Activated CD8-positive, alpha-beta memory T cell treated with anti-CD3 and anti-CD28 coated beads for 48 hours (primary cell): ENCODE measurements at places on chromosomes 3 and 15.

DNA sequence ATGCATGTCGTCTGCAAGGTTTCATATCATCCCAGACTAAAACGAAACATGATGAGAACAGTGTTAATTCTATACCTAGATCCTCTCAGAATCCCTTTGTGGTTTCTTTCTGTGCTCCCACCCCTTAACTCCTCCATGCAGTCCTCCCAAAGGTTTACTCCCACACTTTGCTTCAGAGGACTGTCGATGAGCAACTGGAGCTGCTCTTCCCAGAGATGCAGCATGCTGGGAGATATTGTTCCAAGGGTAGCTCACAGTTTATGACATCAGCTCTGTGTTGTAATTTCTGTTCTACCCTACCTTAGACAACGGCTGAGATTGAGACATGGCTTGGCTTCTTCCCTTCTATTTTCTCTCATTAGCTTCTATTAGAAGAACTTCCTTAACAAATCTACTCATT lies 313.0 kb upstream of the COL8A1 start:
- DNase-seq, result no peak

DNA sequence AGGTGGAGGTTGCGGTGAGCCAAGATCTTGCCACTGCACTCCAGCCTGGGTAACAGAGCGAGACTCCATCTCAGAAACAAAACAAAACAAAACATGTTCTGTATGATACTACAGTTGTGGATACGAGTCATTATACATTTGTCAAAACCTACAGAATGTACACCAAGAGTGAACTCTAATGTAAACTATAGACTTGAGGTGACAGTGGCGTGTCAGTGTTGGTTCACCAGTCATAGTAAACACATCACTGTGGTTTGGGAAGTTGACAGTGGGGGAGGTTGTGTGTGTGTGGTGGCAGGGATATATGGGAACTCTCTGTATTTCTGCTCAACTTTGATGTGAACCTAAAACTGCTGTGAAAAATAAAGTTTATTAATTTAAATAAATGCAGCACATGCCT lies 33.0 kb upstream of the GNB5 start:
- no peak for DNase-seq

- no peak for DNase-seq
Observed at GRCh38 chr3:31589228-31589627, 56.5 kb downstream of the STT3B start.

GRCh38 chr3:123365450-123366143 lies 83.3 kb downstream of the ADCY5 start:
- no peak for DNase-seq

DNA sequence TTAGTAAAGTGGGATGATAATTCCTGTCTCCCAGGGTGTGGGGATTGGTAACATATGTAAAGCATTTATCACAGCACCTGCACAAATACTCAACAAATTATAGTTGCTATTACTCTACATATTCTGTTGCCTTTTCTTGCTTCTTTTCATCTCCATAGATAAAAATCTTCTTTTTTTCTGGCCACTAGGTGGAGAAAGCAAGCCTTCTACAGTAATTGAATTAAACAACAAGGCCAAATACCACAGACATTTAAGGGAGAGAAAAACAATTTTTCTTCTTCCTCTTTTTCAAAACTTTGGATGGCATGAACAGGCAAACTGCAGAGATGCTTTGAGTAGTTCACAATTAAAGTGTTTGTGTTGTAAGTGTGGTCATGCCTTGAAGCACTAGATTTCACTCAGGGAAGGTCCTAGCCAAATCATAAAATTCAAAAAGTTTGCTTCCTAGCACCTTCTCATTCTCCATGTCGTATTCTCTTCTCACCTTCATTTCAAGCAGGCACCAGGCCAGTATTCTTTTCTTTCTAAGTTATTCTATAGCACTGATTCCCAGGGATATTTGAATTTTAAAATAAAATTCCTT lies 493.4 kb upstream of the TGFBR2 start:
- no peak for DNase-seq

- no peak for DNase-seq
Observed at GRCh38 chr15:72845981-72846383, 62.4 kb upstream of the ADPGK start.

- no peak for DNase-seq
Observed at GRCh38 chr3:105608623-105609022, 241.9 kb downstream of the ALCAM start.

GRCh38 chr3:31565288-31565687 lies 32.6 kb downstream of the STT3B start:
- DNase-seq, result no peak

DNA sequence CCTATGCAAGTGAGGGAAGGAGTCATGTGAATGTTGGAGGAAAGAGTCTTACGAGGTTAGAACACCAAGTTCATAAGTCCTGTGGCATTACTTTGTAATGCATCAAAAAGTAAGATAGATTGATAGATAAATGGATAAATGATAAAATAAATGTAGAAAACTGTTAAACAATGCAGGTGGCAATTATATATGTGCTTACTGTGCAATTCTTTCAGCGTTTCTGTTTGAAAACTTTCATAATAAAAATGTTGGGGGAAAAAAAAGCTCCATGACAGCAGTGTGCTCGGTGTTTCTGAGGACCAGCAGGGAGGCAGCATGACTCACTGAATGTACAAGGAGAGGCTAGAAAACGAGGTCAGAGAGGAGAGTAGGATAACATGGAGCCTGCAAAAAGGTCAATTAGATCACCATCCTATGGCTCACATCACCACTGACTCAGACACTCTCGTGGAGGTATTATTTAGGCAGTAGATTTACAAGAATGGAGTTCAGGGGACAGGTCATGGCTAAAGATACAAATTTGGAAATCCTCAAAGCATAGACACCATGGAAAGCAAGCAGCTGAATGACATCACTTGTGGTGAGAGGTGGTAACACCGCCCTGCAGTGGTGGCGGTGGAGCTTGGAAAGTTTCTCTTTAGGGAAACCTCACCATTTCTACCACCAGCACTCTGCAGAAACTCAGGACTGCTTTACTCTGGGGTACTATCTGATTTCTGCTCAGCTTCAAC lies 219.8 kb downstream of the CTNNB1 start:
- no peak for DNase-seq

DNA sequence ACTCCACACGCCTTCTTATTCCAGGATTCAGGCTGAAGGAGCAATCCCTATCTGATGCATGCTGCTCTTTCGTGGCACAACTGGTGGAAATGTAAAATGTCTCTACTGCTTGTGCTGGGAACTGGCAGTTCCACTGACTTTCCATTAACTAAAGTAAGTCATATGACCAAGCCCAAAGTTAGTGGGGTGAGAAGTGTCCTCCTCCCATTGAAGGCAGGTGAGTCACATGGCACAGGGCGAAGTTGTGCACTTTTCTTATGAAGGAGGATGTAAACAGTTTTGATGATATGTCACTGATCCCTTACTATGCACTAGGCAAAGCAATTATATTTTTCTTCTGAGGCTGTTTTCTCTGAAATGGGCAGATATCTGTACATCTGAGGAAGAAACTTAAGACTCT lies 51.6 kb downstream of the SLC7A14 start:
- no peak for DNase-seq

DNA sequence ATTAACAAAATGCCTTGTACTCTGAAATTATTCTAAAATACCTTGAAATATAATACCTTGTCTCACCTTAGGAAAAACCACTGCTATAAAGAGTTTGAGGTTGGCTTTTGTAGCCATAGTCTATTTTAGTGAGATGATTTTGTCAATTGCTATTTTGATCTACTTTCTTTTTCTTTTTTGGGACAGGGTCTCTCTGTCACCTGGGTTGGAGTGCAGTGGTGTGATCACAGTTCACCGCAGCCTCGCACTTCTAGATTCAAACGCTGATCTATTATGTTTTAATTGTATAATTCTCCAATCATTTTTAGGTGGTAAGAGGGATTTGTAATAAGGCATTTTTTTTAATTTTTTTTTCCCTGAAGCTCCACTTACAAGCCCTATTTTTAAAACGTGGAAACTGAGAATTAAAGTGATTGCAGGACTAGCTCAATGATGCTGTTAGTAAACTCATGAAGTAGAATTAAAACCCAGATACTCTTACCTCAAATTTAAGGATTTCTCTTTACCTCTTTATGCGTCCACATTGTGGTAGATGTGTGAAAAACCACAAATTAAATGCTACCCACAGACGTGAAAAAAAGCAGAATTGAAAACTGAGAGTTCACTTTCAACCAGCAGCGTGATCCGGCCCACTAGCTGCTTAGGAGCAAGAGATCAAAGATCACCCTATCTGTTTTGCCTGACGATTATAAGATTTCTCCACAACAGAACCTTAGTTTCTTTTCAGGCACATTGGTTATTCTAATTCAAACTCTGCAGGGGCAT lies 384.2 kb downstream of the CGGBP1 start:
- no peak for DNase-seq

GRCh38 chr3:113912552-113913236 lies 35.1 kb upstream of the ZDHHC23 start:
- DNase-seq, result no peak

- no peak for DNase-seq
Observed at GRCh38 chr15:50418041-50418583, 6.1 kb upstream of the USP8 start.

GRCh38 chr3:99128725-99129505 lies 227.4 kb upstream of the DCBLD2 start:
- no peak for DNase-seq

DNA sequence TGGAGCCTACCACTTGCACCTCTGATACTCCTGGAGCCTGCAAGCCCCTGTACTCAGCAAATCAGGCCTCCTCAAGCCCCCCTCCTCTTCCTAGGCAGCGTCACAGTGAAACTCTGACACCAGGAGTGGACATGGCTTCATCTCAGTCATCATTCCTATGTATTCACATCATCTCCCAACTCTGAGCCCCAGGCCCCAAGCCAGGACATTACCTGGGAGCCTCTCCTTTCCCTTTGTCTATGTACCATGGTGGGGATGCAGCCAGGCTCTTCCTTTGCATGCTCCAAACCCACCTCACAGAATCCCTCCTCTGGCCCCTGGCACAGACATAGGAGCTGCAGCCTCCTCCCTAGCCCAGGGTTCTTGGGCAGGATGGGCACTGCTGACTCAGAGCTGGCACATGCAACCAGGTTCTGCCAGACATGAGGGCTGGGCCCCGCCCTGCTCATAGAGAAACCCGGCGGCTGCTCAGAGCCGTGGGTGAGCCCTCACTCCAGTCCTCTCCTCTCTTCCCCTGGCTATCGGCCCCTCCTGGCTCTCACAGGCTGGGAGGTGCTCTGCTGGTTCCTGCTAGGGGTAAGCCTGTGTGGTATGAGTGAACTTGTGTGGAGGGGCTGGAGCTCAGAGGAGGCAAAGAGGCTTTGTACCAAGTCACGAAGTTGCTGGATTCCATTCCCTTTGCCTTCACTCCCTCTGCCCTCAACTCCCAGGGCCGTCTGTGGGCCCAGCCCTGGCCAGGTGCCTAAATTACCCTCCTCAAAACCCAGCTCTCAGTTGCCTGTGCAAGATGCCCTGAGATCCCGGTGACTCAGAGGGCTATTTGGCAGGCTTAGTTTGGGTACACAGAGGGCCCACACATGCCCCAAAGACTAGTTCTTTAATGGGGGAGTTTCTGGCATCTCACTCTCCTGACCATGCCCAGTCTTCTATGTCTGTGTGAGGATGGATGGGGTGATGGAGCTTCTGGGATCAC lies 1.9 kb upstream of the PLCD1 start:
- no peak for DNase-seq

GRCh38 chr3:145906755-145907154 lies 254.2 kb downstream of the PLOD2 start:
- no peak for DNase-seq

GRCh38 chr15:92968926-92969651 lies 69.0 kb downstream of the CHD2 start:
- DNase-seq, result no peak

GRCh38 chr15:41480396-41481140 lies 13.1 kb upstream of the ITPKA start:
- no peak for DNase-seq

GRCh38 chr15:78052001-78052401 lies 25.5 kb downstream of the TBC1D2B start:
- no peak for DNase-seq

GRCh38 chr15:90701048-90701447 lies 16.1 kb upstream of the BLM start:
- no peak for DNase-seq

- no peak for DNase-seq
Observed at GRCh38 chr3:53795789-53796560, 50.2 kb downstream of the CHDH start.

DNA sequence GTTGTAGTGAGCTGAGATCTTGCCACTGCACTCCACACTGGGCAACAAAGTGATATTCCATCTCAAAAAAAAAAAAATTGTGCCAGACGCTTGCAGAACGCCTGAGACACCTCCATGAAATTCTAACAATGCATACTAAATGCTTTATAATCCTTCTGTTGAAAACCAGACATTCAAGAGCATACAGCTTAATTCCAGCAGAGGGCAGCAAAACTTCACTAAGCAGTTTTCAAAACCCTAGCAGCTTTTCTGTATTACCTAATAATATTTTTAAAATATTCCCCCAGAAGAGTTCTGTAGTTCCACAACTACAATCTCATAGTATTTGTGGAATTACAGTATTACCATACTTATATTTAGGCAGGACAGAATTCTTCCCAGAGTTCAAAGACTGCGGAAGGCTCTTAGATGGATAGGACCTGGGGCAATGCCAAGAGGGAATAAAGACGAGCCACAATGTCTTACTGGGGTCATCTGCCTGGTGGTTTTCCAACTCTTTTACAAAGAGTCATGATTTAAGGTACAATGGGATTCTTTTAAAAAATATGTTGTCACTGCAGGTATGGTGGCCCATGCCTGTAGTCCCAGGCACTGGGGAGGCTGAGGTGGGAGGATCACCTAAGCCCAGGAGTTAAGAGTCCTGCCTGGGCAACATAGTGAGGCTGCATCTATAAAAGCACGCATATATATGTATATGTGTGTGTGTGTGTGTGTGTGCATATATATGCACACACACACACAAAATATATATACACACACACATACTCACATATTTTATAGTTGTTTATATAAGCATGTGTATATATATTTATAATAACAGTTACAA lies 19.6 kb upstream of the TASOR start:
- DNase-seq, result no peak

GRCh38 chr3:188165596-188165995 lies 11.6 kb downstream of the LPP start:
- DNase-seq, result no peak

GRCh38 chr3:188707381-188708288 lies 464.1 kb upstream of the TPRG1 start:
- no peak for DNase-seq

DNA sequence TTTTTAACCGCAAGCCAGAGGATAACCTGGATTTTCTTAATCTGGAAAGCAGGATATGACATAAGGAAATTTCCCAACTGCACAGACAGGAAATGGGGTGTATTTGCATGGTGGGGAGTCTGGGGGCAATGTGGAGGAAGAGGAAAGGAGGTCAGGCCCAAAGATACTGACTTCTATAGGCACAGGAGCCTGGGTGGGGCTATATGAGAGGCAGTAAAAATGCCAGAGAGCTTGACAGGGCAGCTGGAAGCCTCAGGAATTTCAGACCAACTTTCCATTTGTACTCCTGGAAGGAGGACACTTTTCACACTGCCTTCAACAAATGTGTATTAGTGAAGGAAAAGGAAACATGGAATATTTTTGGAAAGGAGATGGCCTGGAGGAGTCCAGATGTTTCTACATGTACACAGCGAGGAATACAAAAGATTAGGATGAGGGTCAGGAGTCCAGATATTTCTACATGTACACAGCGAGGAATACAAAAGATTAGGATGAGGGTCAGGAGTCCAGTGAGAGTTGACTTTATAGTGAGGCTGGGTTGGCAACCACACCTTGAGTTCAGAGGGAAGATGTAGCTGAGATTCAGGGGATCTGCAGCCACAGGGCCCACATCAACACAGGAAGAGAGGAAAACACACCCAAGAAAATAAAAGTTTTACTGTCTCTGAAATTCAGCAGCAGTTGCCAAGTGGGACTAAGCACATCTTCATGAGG lies 111.9 kb upstream of the PTPRG start:
- no peak for DNase-seq
